Aorta (tissue), 5 donors: ENCODE measurements at places on chromosomes 5 and 9. TPM values are rescaled to one million over a fixed set of nuclear protein-coding genes. Genes with fewer than 3 reads are reported as not detected.

Gene SLC45A2
- 0.36 TPM for total RNA-seq

Gene SPINK4
- not detected for total RNA-seq

- no peak for DNase-seq
Measured at GRCh38 chr9:127144670-127145445, 22.4 kb upstream of the ANGPTL2 start.

DNA sequence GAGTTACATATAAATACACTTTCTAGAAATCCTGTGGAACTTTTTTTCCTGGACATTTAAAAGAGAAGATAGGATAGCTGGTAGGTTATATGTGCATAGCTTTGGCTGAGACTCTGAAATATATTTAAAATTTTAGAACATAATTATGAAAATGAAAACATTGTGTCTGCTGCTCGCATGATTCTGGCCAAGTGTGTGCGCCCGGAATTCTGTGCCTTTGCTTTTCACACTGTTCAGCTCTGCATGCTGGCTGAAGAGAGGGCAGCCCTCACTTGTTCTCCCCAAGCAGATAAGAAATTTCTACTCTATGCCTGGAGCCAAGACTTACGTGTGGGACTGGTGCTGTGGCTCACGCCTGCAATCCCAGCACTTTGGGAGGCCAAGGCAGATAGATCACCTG lies 153.9 kb downstream of the MED10 start:
- no peak for DNase-seq

GRCh38 chr5:60852940-60853339 lies 8.9 kb upstream of the ELOVL7 start:
- DNase-seq, result no peak

- peak; percentile 95 for DNase-seq
Measured at GRCh38 chr9:107749787-107750444, 260.3 kb upstream of the KLF4 start.

DNA sequence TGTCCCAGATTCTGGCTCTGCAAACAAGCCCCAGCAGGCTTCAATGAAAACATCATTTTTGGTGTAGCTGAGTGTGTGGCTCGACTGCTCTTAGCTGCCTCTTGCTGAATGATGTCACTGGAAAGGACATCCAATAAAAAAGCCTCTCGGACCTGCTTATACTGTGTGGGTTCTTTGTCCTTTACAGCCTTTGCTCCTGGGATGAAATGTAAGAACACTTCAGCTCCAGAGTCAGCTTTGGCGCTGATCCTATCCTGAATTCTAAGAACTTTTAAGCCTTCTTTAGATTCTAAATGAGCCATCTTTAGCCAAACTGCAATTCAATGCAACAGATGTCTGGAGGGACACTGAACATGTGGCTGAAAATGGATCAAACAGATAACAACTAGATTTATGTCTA lies 404.6 kb upstream of the C9orf72 start:
- DNase-seq, result no peak

GRCh38 chr9:37997636-37998374 lies 71.2 kb downstream of the SHB start:
- DNase-seq, result peak; percentile 52

DNA sequence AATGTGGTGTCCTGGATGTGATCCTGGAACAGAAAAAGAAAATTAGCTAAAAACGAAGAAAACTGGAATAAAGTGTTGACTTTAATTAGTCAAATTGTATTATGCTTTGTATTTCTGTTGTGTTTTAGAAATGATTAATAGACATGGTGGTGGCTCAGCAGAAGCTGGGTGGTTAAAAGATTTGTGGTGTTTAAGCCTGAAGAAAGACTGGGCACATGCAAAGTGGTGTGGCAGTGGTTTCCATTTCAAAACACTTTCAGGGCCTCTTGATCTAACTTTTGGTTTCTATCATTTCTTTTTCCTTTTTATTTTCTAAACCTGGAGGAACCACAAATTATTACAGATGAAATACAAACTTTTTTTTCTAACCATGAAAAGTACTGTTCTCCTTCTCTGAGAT lies 44.1 kb downstream of the ADGRV1 start:
- DNase-seq, result no peak

- DNase-seq, result no peak
Measured at GRCh38 chr5:34009610-34010009, 1.8 kb upstream of the AMACR start.

GRCh38 chr9:93828331-93829097 lies 126.6 kb downstream of the BARX1 start:
- DNase-seq, result no peak

GRCh38 chr9:100269656-100270055 lies 83.1 kb downstream of the TEX10 start:
- DNase-seq, result no peak

GRCh38 chr5:139180850-139181249 lies 17.3 kb downstream of the SIL1 start:
- DNase-seq, result no peak

GRCh38 chr5:67878933-67879332 lies 336.6 kb upstream of the PIK3R1 start:
- DNase-seq, result no peak

DNA sequence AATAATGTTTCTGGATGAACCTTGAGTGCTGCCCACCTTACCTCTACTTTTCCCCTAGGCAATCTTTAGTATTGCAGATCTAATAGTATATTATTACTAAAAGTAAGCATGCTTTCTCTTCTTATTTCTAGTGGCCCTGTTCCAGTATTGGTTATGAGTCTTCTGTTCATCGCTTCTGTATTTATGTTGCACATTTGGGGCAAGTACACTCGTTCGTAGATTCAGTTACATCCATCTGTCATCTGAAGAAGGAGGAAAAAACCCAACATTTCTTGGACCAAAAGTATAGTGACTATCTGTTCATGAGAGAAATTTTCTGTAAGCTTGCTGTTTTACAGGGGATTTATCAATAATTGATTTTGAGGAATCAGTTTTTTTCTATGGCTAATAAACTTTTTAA lies 8.1 kb downstream of the SEC61B start:
- no peak for DNase-seq

DNA sequence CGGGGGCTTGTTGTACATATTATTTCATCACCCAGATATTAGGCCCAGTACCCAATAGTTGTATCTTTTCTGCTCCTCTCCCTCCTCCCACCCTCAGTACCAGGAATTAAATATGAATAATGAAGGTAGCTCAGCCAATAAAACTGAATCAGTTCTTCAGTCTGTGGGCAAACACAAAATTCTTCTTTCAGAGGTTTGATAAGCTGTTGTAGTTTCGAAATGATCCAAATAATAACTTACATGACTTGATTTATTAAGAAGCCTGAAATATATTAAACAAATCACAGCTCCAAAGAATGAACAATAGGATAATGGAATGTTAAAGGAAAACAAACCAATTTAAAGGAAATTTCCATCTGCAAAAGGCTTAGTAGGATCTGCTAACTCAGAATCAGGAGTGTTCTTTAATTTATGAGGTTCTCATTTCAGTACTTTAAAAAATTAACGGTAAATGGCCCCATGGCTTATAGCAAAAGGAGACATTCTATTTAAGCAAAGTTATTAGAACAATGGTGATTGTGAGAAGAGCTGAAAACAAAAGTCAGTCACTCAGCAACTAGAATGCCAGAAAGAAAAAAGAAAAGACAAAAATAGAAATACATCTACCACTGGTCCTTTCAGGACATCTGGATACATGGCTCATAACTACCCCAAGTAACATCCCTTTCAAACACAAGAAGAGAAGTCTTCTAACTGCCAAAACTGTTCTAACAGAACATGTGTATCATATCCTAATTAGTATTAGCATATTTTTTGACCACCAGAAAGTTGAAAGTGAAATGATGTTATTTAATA lies 62.4 kb downstream of the NR3C1 start:
- no peak for DNase-seq

DNA sequence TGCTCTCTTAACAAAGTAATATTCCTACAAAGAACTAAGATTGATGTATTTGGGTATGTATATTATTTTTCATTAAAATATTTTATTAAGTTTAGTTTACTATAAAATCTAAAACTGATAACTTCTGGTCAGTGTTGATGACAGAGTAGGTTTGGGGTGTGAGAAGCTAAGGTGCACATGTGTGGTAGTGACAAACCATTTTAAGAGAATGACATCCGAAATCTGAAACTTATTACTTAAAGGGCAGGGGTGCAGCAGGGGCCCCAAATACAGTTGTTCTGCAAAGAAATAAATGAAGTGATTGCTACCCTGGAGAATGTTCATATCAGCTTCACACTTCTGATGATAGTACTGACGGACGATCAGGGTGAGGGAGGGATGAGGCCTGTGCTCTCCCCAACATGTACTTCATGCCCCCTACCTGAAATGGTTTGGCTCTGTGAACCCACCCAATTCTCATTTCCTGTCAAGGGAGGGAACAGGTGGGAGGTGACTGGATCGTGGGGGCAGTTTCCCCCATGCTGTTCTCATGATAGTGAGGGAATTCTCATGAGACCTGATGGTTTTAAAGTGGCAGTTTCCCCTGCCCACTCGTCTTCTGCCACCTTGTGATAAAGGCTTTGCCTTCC lies 125.3 kb upstream of the RFX3 start:
- DNase-seq, result no peak
